ENCODE measurements at places on chromosomes 7 and 10.

DNA sequence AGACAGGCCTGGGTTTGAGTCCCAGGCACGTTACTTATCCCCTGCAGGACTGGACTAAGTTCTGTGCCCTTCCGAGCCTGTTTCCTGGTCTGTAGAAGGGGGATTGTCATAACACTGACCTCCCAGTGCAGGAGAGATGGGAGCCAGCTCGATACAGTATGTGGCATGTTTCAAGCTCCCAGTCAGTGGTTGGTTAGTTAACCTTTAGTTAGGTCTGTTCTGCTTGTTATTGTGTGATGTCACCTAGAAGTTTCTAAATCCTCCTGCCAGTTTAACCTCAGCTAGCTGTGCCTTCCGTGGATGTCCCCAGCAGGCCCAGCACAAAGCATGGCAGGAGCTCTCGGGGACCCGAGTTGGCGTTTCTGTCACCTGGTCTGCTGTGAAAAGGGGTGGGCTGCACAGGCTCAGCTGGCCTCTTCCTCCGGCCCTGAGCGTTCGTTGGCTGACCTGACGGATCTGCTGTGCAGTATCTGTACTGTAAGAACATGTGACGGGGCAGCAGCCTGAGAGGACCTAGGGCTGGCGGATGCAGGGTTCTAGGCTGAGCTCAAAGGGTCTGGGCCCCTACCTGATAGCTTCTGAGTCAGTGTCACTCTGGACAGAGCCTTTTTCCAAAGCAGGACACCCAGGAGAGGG, 53.0 kb downstream of the SPOCK2 start:
- DNase-seq = no peak

GRCh38 chr10:30433306-30433729, 666 bp upstream of the MAP3K8 start:
- DNase-seq = peak; percentile 78

DNA sequence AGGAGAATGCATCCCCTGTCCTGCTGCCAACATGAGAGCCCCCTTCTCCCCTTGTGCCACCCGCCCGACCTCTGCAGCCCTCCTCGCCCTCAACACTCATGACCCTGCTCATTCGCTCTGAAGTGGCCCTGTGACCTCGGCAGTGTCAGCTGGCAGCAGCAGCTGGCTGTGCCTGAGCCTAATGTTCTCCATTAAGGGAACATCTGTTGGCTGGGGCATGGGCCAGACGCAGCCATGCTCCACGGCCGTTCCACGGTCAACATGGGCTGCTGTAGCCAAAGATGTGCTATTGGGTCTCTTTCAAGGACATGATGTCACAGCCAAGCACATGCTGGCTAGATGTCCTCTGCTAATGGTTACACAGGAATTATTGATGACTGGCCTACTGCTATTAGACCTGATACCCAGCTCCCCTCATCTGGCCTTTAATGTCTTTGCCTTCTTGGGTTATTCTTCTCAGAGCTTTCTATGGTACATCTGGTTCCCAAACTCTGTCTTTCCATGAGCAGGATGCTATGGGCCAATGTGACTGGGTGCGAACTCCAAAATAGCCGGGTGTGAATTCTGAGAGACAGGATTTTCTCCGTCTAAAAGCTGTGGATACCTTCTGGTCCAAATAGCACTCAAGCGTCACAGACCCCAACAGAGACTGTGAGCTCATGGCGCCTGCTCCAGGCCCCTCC, 22.4 kb downstream of the ADCYAP1R1 start:
- DNase-seq = no peak

DNA sequence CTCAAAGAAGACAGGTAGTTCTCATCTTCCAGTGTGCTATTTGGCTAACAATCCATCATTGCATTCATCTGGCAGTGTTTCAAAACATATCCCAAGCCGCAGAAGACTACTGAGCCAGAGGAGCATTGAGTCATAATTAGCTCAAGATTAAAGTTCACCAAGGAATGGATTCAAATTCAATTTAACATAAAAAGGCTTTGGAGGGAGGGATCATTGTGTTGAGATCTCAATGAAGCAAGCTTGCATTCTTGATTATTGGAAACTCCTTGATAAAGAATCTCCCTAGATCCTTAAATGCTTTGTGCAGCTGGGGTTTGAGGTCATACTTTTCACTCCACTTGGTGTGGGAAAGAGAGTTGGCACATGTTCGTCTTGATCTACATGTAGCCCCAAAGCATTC, 142.8 kb upstream of the SEMA3A start:
- no peak for DNase-seq

DNA sequence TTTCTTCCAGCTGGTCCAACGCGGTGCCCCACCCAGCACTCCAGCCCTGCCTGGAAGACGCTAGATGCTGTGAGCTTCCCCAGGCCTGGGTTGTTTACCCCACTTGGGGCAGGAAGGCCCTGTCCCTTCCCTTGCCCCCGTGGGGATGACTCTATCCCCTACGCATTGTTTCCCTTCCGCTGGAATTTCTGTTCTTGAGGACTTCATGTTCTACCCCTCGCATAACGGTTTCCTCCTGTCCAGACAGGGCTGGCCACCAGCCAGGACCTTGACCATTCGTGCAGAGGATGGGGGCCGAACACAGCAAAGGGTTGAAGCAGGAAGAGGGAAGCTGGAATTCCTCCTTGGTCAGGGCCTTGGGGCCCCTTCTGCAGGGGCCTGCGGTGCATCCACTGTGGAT, 14.7 kb upstream of the SERPINE1 start:
- DNase-seq = no peak

GRCh38 chr7:74066626-74067025, 17.0 kb upstream of the LIMK1 start:
- no peak for DNase-seq

- DNase-seq = no peak
Measured at GRCh38 chr10:131193923-131194322, 117.6 kb downstream of the TCERG1L start.

- peak; percentile 80 for DNase-seq
Measured at GRCh38 chr7:70406186-70406949, 725.6 kb upstream of the GALNT17 start.

DNA sequence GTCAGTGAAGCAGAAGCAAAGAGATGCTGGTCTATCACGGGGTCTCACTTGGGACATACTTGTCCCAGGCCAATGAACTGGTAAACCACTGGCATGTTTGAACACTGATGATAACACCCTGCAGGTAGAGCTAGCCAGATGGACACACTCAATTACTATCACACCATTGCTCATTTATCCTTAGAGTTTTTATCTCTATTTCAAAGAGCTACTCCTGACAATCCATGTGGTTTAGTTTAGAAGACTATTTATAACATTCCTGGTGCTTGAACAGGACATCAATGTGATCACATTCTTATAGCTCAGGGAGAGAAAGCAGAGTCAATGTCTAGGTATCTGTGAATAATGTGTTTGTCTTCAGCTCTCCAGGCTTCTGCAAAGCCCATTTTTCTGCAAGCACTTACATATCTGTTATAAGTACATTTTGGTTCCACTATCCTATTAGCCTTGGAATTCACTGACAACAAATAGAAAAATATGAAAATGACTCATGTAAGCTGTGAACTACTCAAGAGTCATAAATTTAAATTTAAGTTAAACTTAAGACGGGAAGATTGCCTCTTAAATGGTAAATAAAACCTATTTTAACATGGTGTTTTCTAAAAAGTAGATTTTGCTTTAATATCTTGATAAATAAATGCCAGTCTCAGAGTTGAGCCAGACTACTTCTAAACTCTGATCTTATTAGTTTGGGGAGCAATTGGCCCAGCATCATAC, 106.7 kb upstream of the MBL2 start:
- DNase-seq = no peak

DNA sequence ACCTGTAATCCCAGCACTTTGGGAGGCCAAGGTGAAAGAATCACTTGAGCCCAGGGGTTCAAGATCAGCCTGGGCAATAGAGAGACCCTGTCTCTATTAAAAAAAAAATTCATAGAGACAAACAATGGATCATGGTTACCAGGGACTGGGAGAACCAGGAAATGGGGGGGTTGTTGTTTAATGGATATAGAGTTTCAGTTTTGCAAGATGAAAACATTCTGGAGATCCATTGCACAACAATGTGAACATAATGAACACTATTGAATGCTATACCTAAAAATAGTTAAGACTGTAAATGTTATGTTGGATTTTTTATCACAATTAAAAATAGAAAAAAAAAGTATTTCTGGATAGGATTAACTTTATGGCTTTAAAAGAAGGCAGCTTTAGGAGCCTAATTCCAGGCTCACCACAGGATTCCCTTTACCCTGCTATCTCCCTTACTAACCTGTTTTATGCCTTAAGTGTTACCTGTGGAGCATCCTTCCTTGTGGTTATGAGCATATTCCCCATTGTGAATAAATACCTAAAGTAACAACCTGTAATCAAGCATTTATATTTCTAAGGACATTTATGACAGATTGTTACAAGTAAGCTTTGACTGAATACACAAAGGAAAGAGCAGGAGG, 45.1 kb upstream of the SGCE start:
- no peak for DNase-seq

DNA sequence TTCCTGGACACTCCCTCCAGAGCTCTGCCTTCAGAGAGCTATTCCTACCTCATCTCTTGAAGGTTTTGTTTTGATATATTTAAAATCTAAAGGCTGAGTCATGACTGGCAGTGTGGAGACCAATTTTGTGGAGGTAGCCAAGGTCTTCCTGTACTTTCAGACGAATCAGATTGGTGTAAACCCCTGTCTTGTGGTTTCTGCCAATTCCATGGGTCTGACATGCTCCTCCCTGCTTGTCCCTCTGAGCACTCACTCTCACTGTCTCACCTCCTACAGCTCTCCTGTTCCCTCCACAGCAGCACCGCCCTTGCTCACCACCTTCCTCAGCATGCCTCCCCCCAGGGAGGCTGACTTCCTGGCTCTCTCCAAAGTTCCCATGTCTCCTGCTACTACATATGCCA, 179.8 kb downstream of the NPSR1 start:
- no peak for DNase-seq

GRCh38 chr10:124324856-124325632, 93.7 kb downstream of the OAT start:
- no peak for DNase-seq

DNA sequence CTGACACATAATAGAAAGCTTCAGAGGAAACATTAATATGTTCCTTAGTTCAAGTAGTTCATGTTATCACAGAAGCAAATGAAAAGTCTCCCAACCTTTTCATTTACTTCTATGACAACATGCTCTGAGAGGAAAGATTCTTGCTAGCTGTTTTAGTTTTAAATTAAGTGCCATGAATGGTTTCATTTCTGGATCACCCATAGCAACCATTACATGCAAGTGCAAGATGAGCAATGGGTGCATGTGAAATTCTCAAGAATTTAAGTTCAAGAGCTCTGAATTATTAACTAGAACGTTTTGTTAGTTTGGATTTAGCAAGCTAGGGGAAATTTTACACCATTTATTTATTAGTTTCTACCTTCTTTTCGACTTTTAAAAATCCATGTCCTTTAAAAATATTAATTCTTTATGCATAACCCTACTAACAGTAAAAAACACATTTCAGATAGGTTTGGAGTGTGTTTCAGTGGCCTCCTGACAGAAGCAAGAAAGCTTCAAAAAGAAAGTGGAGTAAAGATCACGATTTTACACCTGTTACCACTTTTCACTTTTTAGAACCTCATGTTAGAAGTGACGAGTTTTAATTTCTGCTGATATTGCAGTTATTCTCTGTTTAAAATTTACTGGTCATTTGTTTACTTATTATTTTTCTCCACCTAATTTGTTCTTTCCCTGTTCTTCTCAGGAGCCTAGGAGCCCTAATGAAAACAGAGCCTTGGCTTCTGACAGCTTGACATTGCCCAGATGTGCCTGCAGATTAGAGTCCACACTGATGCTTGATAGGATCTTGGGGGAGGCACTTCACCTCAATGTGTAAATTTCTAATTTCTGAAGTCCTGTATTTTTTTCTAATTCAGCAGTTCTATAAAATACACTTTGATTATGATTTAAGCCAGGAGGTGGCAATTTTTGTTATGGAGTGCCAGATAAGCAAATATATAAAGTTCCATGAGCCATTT, 995.3 kb upstream of the PHF14 start:
- DNase-seq = peak; percentile 39

GRCh38 chr10:106440355-106440754, 724.2 kb downstream of the SORCS1 start:
- no peak for DNase-seq

Data from SK-N-SH (cell line).